BE2C (cell line): ENCODE measurements at places on chromosomes 1 and 21.
A peak's percentile ranks its signal among the peaks of the same experiment; 100 is the strongest.

DNA sequence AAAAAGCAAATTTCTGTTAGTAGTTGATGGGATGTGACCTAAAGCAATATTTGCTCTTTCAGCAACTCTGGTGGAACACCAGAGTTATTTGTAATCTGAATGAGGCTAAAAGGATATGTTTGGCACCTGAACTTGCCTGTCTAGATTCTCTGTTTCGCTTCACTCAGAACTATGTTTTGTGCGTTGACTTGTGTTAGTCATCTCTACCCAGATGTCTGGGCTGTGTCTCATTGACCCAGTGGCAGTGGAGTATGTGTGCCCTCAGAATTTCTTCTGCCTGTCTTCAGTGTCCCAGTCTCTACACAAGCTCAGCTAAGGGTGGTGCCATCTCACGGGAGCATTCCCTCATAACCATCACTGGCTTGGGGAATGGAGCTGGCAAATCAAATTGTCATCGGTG is 13.9 kb downstream of the KCNK1 start:
- no peak for DNase-seq

DNA sequence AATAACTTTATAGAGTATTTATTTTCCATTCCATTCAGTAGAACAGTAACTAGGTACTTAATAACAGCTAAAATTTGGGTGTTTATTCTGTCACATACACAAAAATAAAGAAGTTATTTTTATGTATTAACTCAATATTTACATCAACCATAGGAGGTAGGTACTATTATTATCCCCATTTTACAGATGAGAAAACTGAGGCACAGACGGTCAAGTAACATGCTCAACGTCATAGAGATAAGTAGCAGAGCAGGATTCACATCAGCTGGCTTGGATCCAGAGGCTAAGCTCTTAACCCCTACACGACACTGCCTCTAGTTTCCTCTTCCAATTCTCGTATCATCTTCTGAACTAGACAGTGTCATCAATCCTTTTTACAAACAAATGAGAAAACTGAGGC is 9.3 kb downstream of the ZBTB21 start:
- DNase-seq, result no peak

DNA sequence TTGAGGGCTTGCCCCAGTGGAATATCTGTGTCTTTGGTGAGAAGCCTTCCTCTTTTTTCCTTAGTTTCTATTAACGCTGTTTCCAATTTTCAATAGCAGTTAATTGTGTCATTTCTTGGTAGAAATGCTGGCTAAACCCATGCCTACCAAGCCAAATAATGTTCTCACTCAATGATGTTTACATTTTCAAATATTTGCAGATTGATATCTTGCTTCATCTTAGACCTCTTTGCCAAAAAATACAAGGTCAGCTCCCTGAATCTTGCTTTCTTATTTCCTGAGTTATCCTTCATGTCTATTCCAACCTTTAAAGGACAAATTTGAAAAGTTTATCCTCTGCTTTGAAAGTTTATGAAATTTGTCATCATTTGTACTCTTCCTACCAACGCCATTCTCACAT is 5.1 kb downstream of the KCNJ15 start:
- no peak for DNase-seq

GRCh38 chr1:61424382-61424781 is 300.6 kb downstream of the TM2D1 start:
- DNase-seq, result no peak

DNA sequence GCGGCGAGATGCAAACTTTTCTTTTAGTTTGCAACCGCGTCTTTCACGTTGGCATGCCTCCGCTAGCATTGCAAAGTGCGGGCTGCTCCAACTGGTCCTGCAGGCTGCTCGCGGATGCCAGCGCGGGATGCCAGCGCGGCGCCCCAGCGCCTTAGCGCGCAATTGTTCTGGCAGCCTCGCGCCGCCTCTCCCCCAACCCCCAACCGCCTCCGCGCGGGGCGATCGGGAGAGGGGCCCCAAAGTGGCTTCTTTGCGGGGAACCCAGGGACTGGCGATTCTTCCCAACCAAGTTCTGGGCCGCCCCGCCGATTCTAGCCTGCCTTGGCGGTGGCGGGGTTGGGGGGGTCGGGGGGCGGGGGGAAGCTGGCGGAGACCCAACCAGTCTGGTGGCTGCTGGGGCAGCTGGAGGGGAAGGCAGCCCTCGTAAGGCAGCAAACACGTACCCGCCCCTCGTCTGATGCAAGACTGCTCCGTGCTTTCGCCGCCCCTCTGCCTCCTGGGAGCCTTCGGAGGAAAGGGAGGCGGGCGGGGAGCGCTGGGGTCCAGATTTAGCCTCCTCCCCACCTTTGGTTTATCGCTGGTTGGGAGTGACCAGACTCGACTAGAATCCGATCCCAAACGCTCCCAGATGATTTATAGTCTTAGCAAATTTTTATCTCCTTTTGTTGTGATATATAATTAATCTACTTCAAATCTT is 756 bp downstream of the PHGDH start:
- DNase-seq, result peak; percentile 93

DNA sequence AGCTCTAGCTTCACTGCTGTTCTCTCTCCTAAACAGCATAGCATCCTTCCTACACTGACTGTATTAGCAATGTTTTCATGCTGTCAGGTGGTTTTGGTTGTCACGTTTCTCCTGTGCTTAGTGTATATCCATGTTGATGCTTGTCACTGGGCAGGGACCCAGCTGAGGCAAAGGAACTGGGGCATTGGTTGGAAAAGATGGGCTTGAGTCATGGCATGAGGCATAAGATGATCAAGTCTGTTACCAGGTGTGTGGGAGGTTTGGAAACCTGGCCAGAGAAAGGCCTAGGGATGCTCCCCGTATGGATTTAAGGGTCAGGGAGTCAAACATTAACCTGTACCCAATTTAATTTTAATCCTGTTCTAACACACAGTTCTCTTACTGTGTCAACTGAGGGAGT is 69.6 kb downstream of the OSBPL9 start:
- no peak for DNase-seq

GRCh38 chr1:145961425-145962156 is 2.8 kb downstream of the ANKRD34A start:
- peak; percentile 35 for DNase-seq

- no peak for DNase-seq
These were observed 134.2 kb upstream of the FGGY start for GRCh38 chr1:59162665-59163064.

DNA sequence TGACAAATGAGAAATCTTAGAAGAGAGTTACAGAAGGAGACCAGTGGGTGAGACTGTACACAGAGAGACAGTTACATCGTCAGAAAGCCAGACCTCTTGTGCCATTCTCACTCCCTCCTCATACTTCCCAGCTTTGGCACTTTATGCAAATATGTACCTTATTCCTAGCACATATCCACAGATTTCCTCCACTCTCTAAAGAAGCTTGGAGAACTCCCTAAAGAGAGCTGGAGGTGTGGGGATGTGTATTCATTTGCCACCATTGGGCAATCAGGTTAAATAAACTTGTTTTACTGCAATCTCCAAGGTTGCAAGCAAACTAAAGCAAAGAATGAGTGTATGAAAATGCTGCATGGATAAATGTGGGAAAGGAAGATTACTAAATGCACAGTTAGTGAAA is 380.9 kb upstream of the PRMT6 start:
- no peak for DNase-seq

DNA sequence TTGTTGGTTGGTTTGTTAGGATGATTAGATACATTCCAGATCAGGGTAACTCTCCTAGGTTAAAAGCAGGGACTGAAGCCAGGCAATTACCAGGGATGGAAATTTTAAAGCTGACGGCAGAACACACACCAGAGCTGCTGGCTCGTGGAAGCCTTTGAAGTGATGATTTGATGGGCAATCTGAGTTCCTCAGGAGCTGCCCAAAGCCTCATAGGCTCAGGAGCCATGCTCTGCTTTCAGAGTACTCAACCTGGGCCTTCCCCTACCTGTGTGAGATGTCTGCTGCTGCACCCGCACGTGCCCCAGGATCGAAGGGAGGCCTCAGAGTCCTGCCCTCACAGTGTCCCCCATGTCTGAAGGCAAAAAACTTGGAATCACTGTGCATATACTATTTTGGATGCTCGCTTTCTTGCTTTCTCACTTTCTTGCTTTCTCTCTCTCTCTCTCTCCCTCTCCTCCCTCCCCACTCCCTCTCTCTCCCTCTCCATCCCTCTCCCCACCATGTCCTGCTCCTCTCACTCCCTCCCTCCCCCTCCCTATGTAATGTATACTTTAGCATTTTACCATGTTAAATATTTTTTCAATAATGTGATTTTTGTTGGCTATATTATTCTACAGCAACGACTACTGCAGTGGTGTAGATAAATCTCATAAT is 18.0 kb downstream of the MGST3 start:
- no peak for DNase-seq

DNA sequence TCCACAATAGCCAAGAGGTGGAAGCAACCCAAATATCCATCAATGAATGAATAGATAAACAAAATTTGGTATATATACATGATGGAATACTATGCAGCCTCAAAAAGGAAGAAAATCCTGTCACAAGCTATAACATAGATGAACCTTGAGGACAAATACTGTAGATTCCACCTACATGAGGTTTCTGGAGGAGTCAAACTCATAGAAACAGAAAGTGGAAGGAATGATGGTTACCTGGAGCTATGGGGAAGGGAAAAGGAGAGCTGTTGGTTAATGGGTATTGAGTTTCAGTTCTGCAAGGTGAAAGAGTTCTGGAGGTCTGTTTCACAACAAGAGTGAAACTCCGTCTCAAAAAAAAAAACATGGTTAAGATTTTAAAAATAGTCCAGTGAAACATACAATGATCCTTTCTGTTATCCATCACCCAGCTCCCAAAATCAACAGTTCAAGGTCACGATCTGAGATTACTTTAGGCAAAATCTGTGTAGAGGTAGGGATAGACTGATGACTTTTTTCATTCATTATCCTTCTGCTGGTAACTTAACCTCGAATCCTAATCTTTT is 80.8 kb upstream of the HNRNPU start:
- DNase-seq, result no peak

- peak; percentile 88 for DNase-seq
These were observed 8.7 kb downstream of the ACAP3 start for GRCh38 chr1:1298861-1299685.

GRCh38 chr21:16323596-16323995 is 593.8 kb downstream of the USP25 start:
- no peak for DNase-seq

GRCh38 chr1:233224311-233224710 is 71.2 kb downstream of the PCNX2 start:
- no peak for DNase-seq

- no peak for DNase-seq
These were observed 17.6 kb downstream of the MTFR1L start for GRCh38 chr1:25837262-25837875.

GRCh38 chr1:83970802-83971201 is 28.1 kb downstream of the TTLL7 start:
- no peak for DNase-seq

DNA sequence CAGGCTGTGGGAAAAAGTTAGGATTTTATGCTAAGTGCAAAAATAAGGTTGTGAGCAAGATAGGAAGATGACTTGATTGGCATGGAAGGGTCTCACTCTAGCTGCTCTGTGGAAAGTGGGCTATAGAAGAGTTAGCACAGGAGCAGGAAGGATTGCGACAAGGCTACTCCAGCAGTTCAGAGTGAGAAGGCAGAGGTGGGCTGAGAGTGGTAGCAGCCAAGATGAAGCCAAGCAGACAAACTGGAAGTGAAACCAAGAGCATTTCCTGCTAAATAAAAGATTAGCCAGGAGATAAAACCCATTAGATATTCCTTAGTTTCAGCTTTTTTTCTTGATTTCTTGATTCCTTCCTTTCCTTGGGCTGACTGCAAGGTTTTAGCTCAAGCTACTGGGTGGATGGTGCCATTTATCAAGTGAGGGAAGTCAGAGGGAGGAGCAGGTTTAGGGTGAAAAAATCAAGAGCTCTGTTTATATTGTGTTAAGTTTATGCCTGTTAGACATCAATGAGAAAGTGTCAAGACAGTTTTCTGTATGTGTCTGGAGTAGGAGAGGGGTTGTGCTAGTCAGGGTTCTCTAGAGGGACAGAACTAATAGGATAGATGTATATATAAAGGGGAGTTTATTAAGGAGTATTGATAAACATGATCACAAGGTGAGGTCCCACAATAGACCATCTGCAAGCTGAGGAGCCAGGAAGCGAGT is 33.1 kb upstream of the ZNF644 start:
- no peak for DNase-seq

DNA sequence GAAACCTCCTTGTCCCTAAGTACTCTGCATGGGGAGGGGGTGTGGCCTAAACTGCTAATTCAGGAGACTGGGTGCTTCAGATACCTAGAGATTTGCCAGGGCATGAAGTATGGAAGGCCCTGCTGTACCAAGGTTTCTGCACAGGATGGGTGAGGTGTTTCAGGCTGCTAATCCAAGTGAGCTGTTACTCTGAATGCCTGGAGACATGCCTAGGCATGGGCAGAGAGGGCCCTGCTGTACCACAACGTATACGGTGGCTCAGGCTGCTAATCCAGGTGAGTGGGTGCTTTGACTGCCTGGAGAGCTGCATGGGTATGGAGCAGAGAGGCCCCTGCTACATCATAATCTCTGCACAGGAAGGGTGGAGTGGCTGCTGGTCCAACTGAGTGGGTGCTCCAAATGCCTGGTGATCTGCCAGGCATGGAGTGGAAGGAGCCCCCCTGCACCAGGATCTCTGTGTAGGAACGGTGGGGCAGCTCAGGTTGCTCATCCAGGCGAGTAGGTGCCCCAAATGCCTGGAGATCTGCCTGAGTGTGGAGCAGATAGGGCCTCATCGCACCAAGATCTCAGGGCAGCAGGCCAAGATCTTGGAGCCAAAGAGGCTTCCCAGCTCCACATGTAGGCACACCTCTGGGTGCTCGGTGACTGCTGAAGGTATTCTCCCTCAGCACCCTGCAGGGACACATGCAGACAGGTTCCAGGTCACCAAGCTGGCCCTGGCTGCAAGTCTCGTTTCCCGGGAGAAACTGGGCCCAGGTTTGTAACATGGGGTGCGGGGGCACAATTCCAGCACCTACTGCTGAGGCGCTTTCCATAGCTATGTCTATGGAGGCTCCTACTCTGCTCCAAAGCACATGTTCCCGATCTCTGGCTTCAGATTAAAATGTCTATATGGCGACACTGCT is 252.5 kb upstream of the PLXNA2 start:
- DNase-seq, result no peak

DNA sequence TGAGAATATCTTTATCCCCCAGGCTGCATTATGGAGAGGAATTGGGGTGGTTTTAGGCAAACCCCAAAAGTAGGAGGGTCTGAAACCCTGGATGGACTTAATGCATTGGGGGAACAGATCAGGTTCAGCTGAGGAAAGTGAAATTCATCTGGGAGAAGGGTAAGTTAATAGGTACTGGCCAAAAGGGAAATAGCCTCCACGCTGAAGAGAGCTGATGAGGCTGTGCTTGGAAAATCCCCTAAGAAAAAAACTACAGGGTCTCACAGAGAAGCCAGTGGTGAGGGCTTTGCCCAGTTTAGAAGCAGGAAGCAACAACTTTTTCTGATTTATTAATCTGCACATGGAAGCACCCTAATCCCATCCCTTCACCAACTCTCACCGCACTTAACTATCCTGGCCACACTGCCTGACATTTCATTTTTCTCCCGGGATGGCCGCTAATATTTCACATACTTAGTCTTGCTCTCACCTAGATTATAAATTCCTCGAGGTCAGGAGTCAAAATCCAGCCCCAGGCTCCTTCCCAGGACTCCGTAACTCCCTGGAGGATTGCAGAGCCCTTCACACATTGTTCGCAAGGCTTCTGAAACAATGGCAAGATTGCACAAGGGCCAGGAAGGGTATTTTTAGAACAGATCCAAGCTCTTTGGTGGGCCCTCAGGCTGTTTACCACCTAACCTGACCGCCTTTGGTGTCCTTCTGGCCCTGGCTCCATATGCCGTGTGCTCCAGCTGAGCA is 60.9 kb upstream of the TARBP1 start:
- no peak for DNase-seq

GRCh38 chr1:79760531-79760930 is 754.0 kb upstream of the ADGRL4 start:
- no peak for DNase-seq
